ENCODE measurements at places on chromosomes 3 and 15.
A peak's percentile ranks its signal among the peaks of the same experiment; 100 is the strongest.

GRCh38 chr3:101203411-101203810, 117.0 kb downstream of the IMPG2 start:
- no peak for DNase-seq

DNA sequence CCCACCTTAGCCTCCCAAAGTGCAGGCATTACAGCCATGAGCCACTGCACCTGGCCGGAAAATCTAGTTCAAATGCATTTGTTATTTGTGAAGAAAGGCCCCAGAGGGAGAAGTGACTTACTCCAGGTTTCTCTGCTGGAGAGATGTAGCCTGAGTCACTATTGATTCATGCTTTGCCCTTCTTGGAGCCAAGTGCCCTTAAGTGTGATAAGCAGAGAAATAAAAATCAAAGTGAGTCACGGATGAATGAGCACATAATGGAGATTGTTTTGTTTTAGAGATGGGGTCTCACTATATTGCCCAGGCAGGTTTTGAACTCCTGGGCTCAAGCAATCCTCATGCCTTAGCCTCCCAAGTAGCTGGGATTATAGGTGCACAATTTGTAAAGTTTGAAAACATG, 33.1 kb downstream of the CDC25A start:
- peak; percentile 60 for DNase-seq

- no peak for DNase-seq
Measured at GRCh38 chr3:115187149-115187757, 40.2 kb upstream of the ZBTB20 start.

DNA sequence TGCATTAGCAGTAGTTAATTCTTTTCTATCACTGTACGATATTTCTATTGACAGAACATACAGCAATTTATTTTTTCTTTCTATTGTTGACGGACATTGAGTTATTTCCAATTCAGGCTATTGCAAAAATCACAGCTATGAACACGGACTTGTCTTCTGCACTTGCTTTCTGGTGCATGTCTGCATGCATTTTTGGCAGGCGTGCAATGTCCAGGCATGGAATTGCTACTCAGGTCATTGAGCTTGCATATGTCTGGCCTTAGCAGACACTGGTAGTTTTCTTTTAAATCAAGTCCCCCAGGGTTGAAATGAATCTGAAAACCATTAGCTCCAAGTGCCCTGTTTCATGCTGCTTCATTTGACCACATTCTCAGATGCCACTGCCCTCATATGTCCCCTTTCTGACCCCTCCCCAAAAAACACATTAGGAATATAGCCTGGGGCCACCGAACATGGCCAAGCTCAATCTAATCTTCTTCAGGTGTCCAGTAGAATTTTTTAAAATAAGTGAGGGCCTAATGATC, 72.8 kb downstream of the LRIG1 start:
- no peak for DNase-seq

DNA sequence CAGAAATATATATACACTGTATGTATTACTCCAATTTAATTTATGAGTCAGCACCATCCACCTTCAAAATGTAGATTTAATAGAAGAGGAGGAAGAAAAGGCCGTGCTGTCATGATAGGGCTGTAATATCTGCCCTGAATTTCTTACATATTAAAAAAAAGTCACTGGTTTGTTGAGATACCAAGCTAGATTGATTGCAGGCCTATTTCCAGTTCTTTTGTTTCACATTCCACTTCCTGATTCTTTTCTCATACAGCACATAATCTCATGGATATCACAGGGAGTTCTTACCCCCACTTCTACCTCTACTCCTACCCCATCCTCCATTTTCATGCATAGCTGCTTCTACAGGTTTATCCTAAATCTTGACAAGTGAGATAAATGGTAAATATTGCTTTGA, 290.3 kb downstream of the ZBTB20 start:
- DNase-seq, result no peak

- DNase-seq, result no peak
Measured at GRCh38 chr3:122006267-122006666, 15.8 kb downstream of the ILDR1 start.

DNA sequence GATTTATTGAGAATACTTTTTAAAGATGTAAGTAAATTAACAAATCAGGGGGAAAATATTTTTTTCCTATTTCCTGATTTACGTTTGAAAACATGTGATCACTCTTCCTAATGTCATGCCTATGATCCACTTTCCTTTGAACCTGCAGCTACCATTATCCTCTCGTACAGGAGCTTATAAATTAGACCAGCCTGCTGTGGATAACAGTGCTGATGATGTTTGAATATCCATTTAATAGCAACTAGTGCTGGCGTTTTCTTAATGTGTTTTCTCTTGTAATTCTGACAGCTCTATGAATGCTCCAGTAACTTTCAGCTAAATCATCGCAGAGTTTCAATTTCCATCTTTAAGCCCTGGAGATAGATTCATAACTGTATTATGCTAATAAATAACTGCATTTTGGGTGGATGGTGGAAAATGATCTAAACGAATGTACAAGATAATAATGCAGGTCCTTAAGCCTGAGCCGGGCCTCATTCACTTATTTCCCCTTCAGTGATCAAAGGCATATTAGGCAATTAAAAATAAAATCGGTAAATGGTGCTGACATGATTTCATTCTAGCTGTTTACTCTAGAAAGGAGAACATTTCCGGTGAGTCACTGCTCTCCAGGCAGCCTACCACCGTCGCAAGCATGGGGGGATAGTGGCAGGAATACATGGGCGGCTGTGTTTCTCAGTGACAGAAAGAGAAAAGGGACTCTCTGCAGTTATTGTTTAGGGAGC, 58.5 kb upstream of the SLC24A5 start:
- peak; percentile 68 for DNase-seq

GRCh38 chr3:14791343-14791945, 27.3 kb upstream of the FGD5 start:
- DNase-seq, result peak; percentile 20

- no peak for DNase-seq
Measured at GRCh38 chr3:42451546-42452230, 41.3 kb upstream of the LYZL4 start.

DNA sequence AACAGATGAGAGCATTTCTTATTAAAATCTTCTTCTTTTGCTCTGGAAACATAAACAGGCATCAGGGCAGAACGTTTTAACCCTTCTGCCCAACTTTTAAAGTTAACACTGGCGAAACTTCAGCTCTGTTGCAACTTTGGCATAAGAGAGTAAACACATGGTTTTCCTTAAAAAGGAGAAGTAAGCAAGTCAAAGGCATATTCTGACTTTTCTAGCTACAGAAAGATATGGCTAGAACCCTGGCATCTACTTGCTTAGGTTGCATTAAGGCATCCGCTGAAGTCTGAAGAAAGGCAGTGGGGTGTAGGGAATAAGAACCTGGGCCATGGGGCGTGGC, 13.3 kb upstream of the IL16 start:
- DNase-seq, result no peak

DNA sequence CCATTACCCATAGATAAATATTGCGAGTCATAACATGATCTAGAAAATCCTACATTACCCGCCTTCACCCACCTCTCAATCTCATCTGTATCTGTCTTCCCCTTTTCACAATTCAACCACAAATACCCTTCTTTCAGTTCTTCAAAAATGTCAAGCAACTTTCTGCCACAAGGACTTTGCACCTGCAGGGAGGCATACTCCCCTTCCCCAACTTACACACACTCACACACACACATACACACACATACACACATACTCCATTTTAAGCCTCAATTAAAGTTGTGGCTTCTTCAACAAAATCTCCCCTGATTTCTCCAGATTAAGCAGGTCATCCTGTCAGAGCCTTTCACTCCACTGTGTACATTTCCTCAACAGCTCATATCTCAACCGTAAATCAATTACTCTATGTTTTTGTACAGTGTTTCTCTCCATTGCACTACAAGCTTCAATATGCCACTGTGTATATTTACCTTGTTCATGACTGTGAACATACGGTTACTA, 33.1 kb upstream of the CCDC50 start:
- no peak for DNase-seq

DNA sequence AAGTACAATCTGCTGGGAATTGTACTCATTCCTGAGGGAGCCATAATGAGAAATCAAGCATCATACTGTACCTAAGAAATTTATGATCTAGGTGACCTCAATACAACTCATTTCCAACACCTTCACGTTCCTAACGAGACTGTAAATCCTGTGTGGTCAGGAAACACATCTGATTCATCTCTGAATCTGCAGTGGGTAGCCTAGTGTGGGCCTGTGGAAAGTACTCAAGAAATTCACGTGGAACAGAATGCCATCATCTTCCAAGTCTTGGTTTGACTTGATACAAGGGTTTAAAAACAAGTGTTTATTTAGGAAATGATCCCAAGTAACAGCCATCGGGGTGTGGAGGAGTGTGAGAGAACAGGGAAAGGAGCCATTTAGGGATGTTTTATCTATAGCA, 568.9 kb downstream of the EDEM1 start:
- no peak for DNase-seq

GRCh38 chr3:172591876-172592771, 68.9 kb upstream of the TNFSF10 start:
- no peak for DNase-seq

DNA sequence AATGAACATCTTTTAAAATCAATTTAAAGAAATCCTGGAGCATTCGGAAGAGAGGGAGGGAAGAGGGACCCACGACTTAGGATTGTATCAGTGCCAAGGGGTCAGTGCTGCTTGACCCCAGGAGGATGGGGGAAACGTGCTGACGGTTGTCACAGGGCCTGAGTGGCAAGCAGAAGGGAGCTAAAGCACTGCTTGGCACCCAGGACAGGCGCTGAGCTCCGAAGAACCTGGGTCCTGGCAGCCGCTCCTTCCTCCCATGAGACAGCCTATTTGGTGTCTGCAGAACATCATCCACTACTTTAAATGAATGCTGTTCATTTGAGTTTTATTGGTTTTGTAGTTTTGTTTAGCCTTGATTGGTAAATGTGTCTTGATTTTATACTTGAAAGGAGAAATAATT, 54.5 kb downstream of the RGMA start:
- DNase-seq, result no peak

GRCh38 chr3:139310474-139310933, 33.3 kb upstream of the MRPS22 start:
- peak; percentile 93 for DNase-seq

DNA sequence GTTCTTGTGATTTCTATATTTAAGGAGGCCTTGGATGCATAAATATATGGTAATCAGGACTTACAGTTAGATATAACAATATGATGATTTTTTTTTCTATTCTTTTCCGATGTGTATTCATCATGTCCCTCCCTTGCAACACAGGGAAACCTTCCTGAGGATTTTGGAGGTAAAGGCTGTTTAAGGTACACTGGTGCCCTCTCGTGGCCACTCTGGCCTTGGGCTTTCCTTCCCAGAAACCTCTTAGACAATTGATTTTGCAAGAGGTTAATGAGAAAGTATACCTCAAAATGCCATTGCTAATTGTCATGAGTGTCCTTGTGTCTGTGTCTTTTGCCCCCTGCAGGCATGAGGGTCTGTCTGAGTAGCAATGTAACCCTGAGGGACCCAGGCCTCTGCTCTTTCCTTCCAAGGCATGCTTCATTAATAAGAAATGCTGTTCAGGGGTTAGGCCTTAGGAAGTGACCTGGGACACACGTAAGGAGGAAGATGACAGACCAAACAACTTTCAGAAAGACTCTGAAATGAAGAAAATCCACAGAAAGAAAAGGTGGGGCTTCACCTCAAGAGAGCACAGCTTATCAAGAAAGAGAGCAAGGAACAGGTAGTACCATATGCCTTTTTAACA, 70.3 kb upstream of the PPP2R3A start:
- DNase-seq, result peak; percentile 83

DNA sequence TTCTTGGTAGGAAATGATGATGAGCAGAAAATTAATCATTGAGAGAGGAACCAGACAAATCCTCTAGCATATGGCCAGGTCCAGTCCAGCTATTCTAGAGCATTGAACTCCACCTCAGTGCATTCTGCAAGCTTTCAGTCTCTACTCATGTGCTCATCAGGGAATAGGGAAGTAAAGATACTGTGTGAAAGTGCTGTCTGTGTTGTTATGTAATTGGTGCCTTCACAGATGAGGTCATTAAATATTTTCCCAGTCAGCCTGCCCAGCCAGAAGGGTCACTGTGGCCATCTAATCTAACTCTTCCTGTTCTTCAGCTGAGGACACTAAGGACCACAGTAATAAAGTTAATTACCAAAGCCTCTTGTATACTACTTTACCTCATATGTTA, 28.2 kb downstream of the C3orf62 start:
- DNase-seq, result no peak

- peak; percentile 27 for DNase-seq
Measured at GRCh38 chr15:46413799-46414198, 779.0 kb downstream of the SQOR start.

DNA sequence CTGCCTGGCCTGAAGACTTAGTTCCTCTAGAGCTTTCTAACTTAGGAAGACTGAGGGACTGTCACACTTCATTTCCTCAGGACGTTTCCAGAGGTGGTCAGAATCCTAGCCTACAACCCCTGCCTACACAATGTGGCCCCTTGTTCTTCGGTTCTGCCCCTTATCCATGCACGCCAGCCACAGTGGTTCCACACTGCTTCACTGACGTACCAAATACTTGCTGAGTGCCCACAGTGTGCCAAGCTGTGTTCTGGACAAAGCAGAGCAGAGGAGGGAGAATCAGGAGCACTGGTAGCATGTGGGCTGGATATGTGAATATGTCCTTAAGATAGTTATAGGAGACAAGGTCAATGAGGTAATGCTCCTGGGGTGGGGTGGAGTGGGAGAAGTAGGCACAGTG, 70.5 kb upstream of the SAMMSON start:
- no peak for DNase-seq

DNA sequence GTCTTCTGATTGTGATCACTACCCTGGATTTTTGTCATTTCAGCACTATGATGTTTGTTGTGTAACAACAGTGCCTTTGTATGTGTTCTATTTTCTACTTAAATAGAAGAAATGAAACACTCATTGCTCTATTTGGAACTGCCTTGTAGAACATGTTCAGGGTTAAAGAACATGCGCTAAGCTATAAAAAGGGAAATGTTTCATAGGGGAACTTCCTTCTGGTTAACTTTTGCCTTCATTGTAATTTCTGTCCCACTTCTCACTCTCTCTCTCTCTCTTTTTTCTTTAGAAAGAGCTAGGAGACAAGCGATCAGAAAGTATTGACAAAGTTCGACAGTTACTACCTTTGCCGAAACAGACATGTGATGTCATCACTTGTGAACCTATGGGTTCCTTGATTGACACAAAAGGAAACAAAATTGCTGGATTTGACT, at the start of gene P2RY12:
TSS of gene P2RY12 (minus strand) at position 13 of the 434 bp plus-strand sequence. CDS start 45,908 bp downstream, outside the sequence.
- DNase-seq, result no peak
